ENCODE measurements at places on chromosomes 1 and 21. TPM values are rescaled to one million over a fixed set of nuclear protein-coding genes. Genes with fewer than 3 reads are reported as not detected.

The LCE2B gene
- total RNA-seq, result 1,442 TPM

The SPRR3 gene
- not detected for total RNA-seq

The MEGF6 gene
- total RNA-seq, result 120 TPM

GRCh38 chr1:175499595-175500382, 243.6 kb downstream of the TNR start:
- peaks cover 4% of the 10 kb centered on the region for H3K27me3 ChIP-seq
- H3K36me3 ChIP-seq, result no peaks in the 10 kb centered on the region
- H3K4me3 ChIP-seq, result no peak overlapping the region
- no peaks in the 10 kb centered on the region for H3K4me1 ChIP-seq
- no peak for DNase-seq
- H3K27ac ChIP-seq, result no peak overlapping the region

DNA sequence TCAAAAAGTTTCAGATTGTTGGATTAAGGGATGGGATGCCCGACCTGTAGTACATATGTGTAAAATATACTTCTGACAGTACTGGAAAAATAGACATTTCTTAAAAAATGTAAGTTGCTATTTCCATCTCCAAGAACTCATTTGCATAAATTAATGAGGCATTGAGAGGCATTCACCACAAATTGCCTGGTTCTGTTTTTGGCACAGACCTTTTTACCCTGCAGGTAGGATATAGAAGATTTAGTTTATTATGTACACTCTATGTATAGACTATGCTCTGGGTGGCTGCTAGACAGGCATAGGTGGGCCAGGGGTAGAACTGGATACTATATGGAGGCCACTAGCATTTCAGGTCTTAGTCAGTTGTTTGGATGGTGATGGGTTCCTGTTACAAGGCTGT, 8.0 kb downstream of the CCDC17 start:
- H3K27me3 ChIP-seq, result no peaks in the 10 kb centered on the region
- peaks cover 7% of the 10 kb centered on the region for H3K4me1 ChIP-seq
- no peak overlapping the region for H3K4me3 ChIP-seq
